Activated naive CD4-positive, alpha-beta T cell treated with anti-CD3 and anti-CD28 coated beads for 36 hours (primary cell): ENCODE measurements at places on chromosomes 4 and X.

DNA sequence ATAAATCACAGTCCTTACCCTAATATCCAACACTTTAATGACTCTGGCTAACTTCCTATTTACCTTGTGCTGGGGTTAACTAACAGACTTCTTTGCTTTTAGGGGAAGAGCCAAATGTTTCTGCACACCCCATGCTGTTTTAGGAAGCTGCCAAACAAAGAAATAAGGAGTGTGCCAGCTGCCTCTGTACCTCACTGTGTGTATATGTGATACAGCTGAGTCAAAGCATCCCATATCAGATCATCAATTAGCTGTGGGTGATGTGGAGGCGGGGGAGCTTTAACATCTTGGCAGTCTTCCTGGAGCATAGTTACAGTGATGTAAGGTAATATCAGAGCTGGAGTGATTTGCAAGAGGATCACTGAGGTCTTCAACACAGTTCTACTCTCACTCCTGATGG lies 95.4 kb downstream of the COL25A1 start:
- DNase-seq: no peak

DNA sequence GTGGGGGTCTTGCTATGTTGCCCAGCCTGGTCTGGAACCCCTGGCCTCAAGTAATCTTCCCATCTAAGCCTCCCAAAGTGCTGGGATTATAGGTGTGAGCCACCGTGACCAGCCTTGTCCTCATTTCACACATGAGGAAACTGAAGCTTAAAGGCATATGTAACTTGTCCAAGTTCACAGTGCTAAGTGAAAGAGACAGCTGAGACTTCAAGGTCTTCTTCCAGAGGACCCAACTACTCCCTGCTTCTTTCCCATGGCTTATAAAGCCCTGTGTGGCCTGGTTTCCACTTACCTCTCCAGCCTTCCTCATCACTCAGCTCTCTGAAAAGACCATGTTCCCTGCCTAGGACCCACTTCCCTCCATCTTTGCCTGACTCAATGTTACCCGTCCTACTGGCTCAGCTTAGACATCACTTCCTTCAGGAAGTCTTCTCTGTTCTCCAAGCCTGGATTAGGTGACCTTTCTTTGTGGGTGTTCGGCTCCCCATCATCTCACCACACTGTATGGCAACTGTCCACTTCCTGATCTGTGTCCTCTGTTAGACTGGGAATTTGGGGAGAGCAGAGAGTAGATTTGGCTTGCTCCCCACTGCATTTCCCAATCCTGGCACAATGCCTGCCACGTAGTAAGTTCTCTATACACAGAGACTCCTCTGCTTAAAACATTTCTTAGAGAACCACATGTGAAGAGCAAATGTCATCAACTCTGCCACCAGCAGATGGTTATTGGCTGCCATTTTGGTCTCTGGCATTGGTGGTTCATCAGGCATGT lies 30.4 kb upstream of the LAMP2 start:
- DNase-seq: no peak

DNA sequence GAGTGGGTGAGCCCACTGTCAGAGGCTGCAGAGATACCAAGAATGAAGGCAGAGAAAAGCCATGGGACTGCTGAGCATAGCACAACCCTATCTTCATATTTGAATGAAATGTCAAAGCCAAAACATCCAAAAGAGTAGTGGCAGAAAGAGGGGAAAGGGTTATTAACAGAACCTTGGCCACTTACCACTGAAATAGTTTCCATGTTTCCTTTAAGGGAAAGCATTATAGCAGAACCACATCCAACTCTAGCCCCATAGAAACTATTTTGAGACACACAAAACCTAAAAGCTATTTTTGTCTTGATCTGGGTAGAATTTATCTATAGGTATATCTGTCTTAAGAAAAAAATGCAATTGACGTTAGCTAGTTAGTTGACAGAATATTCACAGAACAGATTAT lies 140.1 kb downstream of the CBR4 start:
- no peak for DNase-seq

GRCh38 chr4:77037736-77038135 lies 38.1 kb downstream of the CCNI start:
- no peak for DNase-seq

GRCh38 chr4:25984266-25984665 lies 70.2 kb downstream of the SMIM20 start:
- DNase-seq: no peak

DNA sequence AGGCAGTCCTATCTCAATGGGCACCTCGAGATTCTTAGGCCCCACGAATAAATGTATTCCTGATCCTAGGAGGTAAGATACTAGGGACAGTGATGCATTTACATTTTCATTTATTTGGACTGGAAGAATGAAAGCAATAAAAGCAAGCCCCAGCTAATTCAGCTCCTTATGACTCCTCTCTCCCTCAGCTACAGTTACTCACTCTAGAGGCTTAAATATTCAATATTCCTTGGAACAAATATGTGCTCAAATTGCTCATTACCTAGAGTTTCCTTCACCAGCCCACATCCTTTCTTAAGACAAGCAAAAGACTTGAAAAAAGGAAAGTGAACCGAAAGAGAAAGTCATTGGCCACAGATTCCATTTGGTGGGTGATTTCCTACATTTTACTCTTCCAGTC lies 13.9 kb downstream of the PAGE2 start:
- no peak for DNase-seq

GRCh38 chr4:16140879-16141249 lies 57.0 kb upstream of the PROM1 start:
- no peak for DNase-seq

DNA sequence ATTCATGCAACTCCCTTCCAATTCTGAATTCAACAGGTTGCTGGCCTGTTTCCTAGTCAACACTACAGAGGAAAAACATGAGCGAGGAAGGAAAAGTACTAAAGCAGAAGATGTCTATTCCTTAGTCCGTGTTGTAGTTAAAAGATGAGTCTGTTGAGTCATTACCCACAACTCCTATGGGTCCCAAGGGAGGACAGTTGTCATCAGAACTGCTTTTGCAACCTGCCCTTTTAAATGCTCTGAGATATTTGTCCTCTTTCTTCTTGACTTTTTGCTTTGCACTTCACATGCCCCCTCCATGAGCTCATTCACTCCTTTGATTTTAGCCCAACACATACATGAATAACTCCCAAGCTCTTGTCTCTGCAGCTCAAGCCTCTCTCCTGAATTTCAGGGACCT lies 119.2 kb downstream of the CORIN start:
- no peak for DNase-seq

DNA sequence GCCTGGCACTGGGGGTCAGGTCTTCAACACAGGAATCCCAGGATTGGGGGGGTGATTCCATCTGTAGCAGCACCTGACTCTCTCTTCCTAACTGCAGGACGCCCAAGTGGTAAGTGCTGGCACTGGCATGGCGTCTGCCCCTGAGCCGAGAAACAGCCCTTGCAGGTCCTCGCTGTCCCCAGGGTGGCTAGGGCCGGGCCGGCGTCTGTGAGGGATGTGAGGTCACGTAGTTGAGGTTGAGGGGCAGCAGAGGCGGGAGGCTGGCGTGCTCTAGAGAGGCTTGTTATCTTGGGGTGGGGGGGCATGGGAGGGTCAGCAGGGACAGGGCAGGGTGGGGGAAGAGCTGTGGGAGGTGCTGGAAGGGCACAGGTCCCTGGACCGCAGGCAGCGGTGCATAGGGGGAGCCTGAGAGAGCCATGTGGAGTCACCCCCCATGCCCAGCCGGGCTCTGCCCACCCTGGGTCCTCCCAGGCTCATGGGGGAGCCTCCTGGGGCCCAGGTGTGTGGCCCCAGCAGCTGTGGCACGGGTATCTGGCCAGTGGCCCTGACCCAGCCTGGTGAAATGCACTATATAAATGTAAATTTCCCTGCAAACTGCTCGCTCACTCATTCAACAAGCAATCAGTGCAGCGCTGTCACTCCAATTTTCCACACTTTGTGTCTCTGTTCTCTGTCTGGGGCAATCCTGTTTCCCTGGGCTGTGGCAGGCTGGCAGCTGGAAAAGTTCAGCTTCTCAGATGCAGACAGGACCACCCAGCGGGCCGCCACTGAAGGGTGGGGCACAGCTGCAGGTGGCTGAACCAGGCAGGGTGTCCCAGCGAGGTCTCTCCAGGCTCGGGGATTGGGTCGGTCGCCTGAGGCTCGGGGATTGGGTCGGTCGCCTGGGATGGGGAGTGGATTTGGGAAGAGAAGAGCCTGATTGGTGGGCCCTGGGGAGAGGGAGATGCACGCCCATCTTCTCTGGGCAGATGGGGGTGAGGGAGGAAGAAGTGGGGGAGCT lies 102.2 kb upstream of the NKX1-1 start:
- no peak for DNase-seq

GRCh38 chr4:6473264-6474052 lies 1.0 kb upstream of the PPP2R2C start:
- DNase-seq: no peak

DNA sequence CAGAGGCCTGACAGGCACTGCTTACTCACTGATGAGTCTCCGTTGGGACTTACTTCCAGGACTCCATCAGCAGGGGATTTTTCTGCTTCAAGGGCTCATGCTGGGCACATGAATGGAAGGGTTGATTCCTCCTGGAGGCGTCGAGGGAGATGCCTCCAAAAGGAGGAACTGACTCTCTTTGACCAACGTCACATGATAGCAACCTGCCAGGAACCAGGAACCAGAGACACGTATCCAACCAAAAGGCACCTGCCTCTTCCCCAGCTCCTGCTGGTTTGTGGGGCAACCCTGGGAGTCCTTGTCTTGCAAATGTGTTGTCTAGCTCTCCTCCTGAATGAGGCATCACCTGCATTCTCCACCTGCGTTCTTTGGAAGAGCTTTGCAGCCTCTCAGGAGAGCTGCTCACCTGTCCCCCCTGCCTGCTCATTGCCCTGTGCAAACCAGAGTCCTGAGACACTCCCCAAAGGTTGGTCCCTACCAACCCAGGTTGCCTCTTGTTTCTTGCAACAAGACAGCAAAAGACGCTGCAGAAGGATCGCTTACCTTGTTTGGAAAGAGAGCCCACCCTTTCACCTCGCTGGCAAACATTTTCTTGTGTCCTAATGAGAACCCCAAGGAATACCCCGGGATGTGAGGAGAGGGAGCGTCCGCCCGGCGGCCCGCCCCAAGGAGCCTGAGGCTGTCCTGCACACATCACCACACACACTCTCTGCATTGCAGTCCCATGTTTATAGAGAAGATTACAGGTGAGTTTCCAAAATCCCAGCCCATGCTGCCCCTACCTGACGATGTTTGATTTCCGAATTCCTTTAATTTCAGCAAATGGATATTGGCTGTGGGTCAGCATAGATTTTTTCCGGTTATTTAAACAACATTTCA lies 30.5 kb upstream of the SHOX start:
- no peak for DNase-seq

GRCh38 chr4:121791481-121791880 lies 9.6 kb upstream of the EXOSC9 start:
- no peak for DNase-seq

GRCh38 chrX:40087425-40088298 lies 10.1 kb downstream of the BCOR start:
- DNase-seq: no peak

DNA sequence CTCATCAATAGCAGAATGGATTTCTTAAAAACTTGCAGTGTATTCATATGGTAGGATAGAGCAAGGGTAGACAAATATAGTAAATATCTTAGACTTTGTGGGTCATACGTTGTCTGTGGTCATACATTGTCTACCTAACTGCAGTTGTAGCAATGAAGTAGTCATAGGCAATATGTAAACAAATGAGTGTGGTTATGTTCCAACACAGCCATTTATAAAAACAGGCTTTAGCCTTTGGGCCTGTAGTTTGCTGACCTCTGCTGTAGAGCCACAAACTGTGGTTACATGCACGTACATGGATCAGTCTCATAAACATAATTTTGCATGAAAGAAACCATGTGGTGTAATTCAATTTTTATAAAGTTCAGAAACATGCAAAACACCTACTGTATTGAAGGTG lies 98.9 kb downstream of the LARP1B start:
- no peak for DNase-seq

GRCh38 chrX:121987163-121987562 lies 939.8 kb downstream of the GLUD2 start:
- no peak for DNase-seq
